SJCRH30 (cell line): ENCODE measurements at places on chromosomes 16 and 17.

DNA sequence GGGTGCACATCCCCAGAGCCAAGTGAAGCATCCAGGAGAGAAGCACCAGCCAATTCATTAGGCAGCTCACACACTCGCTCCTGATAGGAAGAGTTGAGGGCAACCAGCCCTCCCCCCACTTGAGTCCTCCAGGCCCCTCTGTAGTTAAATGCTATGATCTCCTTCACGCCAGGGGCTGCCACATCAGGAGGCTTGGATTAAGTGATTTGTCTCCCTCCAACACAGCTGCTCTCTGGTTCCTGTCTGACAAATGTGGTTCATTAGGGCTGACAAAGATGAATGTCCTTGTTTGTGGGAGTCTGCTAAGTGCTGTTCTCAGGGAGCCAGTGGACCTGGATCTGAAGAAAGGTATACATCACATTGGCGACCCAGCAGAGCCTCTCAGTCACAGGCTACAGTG is 94.5 kb upstream of the WSCD1 start:
- DNase-seq, result peak; percentile 37

GRCh38 chr17:82592767-82593589 is 55.3 kb downstream of the WDR45B start:
- peak; percentile 88 for DNase-seq

DNA sequence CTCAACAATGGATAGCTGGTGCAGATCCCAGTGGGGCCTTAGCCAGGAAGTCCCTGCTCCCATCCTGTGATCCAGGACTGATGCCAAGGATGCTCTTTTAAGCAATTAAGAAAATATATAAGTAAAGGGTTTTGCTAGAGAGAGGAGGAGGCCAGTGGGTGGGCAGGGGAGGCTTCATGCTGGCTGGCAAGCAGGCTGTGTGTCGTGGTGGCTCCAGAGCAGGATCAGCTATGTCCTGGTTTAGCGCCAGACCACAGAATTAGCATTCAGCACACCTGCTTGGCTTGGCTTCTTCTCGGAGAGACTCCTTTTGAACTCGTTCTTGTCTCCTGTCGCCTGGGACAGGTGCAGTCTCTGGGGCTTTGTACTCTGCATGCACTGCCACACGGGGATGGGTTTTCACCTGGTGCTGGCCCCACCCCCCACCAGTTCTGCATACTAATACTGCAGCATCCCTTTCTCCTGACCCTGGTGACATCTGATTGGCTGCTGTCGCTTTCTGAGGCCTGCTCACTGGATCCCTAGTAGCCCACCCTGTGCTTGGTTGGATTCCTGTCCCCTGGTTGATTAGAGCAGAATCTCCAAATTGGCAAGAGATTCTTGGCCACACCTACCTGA is 66.1 kb downstream of the PLD6 start:
- no peak for DNase-seq

DNA sequence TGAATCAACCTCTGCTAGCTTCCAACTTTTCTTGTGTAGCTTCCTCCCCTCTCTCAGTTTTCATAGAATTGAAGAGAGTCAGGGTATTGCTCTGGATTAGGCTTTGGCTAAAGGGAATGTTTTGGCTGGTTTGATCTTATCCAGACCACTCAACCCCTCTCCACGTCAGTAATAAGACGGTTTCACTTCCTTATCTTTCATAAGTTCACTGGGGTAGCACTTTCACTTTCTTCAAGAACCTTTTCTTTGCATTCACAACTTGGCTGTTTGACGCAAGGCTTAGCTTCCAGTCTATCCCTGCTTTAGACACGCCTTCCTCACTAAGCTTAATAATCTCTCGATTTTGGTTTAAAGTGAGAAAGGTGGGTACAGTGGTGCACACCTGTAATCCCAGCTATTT is 29.7 kb upstream of the OR1A2 start:
- no peak for DNase-seq

- DNase-seq, result no peak
Measured at GRCh38 chr16:53209877-53210276, 155.1 kb downstream of the CHD9 start.

DNA sequence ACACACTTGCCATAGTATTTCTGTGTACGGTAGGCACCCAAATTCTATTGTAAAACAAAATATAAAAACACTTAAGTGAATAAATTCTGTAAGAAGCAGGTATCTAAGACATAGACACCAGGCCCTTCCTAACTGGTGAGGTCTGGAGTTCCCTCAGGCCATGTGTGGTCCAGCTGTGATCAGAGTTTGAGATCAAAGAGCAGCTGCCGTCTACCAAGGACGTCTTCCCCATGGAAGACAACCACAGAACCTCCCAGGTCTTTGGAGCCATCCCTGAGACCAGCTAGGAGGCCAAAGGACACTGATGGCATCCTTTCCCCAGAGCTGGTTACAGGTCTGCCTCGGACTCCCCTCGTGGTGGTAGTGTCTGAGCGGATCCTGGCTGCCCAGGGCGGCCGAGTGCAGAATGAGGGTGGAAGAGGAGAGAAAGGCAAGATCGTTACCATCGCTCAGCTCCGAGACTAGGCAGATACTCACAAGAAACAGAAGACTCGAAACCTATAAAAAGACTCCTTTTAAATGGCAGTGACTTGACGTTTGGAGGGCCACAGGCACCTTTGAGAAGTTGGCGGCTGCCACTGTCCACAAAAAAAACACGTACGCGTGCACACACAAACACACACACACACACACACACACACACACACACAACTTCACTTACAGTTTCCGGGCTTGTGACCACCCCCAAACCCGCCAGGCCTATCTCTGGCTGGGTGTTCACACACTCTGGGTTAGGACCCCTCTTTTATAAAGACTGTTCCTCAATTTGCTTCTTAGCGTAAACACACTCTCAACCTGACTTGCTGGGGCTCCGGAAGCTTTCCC is 7.5 kb downstream of the TIMP2 start:
- peak; percentile 47 for DNase-seq

GRCh38 chr17:76382803-76383545 is 1.4 kb upstream of the SPHK1 start:
- peak; percentile 60 for DNase-seq

DNA sequence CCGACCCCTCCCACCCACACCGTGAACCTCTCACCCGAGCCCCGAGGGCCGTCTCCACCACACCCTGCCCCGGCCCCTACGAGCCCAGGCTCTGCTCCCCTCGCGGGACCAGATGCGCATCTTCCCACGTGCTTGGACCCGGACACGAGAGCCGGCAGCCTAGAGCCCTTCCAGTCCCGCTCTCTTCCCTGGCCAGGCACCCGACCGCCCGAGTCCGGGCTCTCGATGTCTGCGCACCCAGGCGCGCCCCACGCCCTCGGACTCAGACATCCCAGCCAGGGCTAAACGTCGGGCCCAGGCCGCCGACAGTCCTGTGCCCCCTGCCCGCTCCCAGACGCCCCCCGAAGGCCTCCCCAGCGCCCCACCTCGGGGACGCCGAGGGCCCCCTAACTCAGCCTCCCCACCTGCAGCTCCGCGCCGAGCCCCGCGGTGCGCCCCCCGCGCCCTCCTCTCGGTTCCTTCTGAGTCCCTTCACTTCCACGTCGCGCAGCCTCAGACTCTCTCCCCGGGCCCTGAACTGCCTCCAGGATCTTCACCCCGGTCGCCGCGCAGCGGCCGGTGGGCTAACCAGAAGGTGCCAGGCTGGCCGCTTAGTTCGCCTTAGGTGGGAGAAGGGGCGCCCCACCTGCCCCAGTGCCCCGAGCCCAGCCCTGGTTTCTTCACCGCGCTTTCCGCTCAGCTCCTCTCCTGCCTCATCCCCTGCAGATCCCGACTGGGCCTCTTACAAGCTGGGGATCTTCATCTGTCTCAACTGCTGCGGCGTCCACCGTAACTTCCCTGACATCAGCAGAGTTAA is 688 bp downstream of the ADAP2 start:
- DNase-seq, result no peak

GRCh38 chr17:45686250-45686649 is 97.9 kb upstream of the CRHR1 start:
- DNase-seq, result no peak

DNA sequence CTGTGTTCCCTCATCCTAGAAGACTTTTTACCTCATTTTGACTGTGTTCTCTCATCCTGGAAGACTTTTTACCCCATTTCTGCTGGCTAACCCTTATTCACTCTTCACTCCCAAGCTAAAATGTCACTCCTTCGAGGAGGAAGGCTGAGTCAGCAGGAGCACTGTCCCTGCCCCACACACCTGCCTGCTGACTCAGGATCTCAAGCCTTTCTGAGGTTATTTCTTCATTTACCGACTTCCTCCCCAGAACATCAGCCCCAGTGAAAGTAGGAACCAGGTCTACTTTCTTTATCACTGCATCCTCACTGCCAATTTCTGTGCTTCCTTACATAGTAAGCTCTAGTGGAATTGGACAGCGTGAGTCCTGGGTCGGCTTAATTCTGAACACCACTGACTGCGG is 220.6 kb downstream of the HS3ST4 start:
- no peak for DNase-seq

DNA sequence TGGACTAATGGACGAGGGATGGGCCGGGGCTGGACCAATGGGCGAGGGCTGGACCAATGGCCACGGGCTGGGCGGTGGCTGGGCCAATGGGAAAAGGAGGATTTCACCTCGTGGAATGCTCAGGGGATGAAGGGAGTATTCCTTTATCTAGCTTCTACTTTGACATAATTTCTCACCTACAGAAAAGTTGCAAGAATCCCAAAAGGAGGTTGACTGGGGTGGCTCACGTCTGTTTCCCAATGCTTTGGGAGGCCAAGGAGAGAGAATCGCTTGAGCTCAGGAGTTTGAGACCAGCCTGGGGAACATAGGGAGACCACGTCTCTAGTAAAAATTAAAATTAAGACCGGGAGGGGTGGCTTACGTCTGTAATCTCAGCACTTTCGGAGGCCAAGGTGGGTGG is 5.7 kb upstream of the FLYWCH1 start:
- no peak for DNase-seq

GRCh38 chr16:88939245-88939971 is 37.6 kb downstream of the CBFA2T3 start:
- no peak for DNase-seq

DNA sequence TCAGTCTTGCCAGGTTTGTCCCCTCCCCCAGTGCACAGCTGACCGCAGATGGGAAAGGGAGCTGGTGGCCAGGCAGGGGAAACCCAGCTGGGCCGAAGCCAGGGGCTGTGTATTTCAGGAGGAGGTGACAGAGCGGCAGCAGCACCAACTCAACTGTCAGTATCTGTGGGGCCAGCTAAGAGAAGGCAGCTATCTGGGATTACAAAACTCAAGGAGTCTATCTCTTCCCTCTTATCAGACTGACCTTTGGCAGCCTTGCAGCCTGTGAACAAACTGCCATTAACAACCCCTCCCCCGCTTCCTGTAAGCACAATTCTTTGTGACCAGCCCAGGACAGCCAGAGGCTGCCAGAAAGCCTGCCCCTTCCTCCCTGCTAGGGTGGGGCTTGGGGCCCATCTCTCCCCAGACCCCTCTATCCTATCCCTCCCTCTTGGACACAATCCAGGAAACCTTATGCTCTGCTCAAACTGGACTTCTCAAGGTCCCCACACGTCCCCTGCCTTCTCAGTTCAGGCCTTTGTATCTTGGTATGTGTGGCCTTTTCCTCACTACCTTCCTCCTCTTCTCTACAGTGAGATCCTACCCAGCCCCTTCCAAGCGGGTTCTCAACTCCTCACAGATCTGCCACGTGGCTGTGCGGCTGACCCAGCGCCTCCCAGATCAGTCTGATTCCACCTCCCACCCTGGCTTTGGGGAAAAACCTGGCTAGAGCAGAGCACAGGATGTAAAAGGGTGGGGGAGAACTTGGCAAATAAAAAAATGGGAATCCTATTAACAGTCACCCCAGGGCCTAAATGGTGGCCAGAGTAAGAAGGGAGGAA is 10.5 kb downstream of the ST3GAL2 start:
- DNase-seq, result peak; percentile 88

- DNase-seq, result no peak
Measured at GRCh38 chr17:17440938-17441675, 35.7 kb upstream of the MED9 start.

DNA sequence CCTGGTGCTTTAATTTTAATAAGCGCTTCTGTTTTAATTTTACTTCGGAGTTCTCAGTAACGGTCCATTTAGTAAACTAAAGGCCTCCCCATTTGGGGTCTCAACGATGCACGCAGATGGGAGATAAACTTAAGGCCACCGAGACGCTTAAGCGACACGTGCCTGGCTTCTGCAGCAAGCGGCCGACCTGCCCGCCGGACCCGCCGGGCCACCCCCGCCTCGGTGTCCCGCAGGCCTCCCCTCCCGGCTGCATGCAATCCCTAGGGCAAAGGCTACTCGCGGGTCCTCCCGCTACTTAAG is 592 bp downstream of the GCSH start:
- no peak for DNase-seq

DNA sequence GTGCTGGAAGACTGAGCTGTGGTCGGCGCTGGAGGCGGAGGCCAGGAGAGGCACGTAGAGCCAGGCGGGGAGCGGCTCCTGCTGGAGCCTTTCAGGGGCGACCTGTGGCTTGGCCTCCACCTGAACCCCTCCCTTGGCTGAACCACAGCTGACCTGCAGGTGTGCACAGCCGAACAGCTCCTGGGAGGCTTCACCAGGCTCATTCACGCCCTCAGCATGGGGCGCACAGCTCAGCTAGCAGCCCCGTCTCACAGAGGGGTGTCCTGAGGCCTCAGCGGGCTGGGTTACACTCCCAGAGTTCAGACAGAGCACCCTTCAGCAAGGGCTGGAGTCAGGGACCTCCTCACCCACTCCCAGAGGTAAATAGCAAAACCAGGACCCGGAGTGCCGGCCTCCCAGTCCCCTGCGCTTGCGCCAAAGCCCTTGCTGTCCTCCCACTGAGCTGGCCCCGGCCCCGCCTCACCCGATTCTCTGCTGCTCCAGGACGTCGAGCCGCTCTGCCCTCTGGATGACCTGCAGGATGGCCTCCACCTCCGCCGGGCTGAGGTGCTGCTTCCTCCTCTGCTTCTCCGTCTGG is 31.7 kb downstream of the RPH3AL start:
- no peak for DNase-seq

GRCh38 chr17:604765-605164 is 109.9 kb downstream of the VPS53 start:
- DNase-seq, result no peak
